ENCODE measurements at places on chromosomes 1 and 21. TPM values are rescaled to one million over a fixed set of nuclear protein-coding genes. Genes with fewer than 3 reads are reported as not detected.

DNA sequence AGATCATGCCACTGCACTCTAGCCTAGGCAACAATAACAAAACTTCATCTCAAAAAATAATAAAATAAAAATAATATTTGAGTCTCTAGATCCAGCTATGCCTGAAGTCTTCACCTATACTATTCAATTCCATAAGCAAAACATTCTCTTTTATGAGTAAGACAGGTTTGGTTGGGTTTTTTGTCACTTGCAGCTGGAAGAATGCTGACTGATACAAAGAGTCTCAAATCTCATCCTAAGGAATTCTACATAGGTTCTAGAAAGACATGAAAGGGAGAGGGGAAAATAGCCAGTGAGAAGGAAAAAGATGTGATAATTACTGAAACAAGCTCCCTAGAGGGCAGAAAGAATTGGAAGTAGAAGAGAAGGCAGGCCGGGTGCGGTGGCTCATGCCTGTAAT lies 30.4 kb upstream of the MED18 start:
- no peak for DNase-seq

GRCh38 chr1:223249854-223250631 lies 107.0 kb upstream of the TLR5 start:
- DNase-seq, result no peak

GRCh38 chr1:2288816-2289536 lies 60.9 kb downstream of the SKI start:
- DNase-seq, result no peak

DNA sequence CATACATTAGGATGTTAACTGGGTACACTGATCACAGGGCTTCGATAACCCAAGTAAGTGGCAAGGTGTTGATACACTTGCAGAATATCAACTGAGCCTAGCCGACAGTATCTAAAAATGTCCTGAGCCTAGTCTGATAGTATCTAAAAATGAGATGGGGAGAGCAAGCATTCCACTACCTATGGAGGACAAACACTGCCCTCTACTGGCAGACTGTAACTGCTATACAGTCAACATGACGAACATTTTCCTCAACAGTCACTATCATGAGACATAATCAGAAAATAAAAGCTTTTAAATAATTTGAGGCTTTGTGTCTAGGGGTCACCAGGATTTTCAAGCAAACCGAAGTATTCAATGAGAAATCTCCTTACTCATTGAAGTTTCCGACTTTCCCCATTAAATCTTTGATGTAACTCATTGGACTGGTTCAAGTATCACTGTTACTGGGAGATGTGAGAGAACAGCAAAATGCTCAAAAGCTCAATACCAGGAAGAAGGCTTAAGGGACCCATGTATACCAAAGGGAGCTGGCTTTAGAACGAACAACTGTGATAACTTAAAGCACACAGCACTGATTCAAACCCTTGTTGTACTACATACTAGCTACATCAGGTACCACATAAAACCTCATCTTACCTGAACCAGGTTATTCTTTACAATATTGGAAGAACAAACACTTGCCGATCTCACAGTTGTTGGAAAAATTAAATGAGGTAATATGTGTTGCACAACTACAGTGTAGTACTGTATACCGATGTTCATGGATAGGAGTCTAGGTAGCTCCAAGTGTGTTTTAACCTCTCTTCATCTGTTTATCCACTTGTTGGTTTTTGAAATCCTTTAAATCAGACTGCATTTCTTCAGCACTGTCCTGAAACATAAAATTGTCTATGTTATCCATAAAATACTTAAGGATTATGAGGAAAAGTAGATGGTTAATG lies 31.1 kb upstream of the SLC45A3 start:
- DNase-seq, result no peak

- DNase-seq, result no peak
These were observed 82.4 kb downstream of the NPHS2 start for GRCh38 chr1:179493323-179493722.

DNA sequence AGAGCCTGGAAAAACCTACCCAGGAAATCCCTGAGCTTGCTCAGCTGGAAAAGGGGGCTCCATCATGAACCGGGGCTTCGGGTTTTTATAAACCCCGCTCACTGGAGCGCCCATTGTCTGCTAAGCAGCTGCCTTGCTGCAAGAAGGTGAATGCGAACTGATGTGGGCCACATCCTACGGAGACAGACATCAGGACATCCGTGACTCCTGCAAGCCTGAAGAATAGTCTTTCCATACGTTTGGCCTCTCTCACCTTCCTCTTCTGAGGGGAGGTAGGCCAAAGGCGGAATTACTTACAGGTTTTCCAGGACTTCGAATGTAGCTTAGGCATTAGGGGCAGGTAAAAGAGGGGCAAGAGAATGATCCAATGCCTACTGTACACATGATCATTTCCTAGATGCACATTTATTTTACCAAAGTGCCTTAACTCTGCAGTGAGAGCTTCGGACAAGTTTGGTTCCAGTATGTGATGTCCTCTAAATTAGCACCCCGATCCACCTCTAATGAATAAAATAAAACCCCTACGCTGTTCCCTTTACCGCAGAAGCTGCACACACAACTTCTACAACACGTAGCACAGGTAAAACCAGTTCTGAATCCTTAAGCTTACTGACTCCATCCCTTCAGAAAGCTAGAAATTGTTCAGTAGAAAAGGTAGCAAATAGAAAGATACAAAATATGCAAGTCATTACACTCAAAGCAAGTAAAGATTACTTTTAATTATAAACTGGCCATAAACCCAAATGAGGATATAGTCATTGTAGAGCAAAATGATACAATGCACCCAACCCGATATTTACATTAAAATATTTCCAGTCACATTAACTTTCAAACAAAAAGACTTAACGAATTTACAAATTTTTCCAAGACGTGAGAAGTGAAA lies 866 bp upstream of the SORT1 start:
- no peak for DNase-seq

GRCh38 chr1:44147582-44147981 lies 6.2 kb upstream of the KLF18 start:
- DNase-seq, result no peak

GRCh38 chr1:57550092-57550491 lies 126.2 kb upstream of the DAB1 start:
- DNase-seq, result no peak

DNA sequence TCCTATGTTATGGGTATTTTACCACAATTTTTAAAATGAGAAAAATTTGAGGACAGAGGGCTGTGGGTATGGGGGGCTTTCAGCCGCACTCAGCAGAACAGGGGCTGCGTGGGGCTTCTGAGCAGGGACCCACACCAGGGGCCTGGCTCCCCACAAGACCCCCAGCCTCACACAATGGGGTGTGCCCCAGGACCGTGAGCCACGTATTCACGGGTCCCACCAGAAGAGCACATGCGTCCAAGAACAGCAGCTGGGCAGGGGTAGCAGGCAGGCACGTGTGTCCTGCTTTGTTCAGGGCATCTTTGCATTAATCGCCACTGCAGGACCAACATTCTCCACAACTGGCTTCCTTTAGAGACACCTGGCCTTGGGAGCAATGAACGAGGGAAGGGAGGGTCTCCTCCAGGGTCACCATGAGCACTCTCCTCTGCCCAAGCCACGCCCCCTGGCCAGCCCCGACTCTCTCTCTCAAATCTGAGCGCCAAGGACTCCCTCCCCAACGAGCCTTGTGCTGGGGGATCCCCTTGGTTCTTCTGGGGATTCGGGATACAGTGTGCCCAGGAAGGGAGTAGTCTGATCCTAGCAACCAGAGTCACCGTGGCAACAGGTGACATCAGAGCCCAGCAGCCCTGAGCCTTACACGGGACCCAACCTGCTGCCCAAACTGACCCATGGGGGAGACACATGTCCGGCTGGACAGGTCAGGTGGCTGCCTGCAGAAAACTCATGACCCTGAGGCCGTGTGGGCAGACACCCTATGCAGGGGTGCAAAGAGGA lies 7.4 kb upstream of the ARF1 start:
- DNase-seq, result no peak

GRCh38 chr1:87497380-87498203 lies 168.9 kb downstream of the LMO4 start:
- DNase-seq, result no peak

The SPTA1 gene
- 0.04 TPM for total RNA-seq

- DNase-seq, result peak; percentile 57
These were observed 31.2 kb upstream of the COL6A2 start for GRCh38 chr21:46066591-46067331.

DNA sequence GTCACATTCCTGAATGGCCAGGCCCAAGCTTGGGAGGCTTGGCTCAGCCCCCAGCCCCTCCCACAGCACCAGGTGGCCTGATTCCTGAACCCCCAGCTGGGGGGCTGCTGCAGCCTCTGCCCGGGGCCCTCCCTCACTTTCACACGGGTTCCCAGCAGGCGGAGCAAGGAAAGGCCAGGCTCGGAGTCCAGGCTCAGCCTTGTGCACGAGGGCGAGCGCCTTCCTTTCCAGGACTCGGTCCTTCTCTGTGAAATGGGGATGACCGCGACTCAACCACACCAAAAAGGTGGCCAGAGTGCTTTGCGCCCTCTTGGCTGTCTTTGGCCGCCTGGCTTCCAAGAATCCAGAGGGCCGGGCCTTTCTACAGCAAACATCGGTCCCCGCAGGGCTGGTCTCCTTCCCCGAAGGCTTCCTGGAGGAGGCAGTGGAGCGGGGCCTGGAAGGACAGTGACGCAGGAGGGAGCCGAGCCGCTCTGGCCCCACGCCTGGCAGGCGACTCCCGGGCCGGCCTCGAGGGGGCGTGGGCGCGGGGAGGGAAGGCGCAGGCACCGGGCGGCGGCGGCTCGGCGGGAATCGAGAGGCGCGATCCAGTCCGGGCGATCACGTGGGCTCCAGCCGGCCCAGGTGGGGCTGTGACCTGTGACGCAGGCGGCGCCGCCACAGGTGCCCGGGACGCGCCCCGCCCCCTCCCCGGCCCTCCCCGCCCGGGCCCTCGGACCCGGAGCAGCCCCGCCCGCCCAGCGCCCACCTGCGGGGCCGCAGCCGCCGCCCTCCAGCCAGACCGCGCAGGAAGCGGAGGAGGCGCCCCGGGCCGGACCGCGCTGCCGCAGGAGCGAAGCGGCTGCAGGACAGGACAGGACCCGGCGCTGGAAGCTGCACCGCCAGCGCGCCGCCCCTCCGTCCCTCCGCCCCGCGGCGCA lies at the start of gene ARHGEF16:
TSS of gene ARHGEF16 (plus strand) at position 775 of the 920 bp plus-strand sequence. CDS start 8,420 bp downstream, outside the sequence.
- peak; percentile 61 for DNase-seq

The TTC22 gene
- 0.13 TPM for total RNA-seq

- no peak for DNase-seq
These were observed 50.0 kb downstream of the KIAA0319L start for GRCh38 chr1:35506960-35507912.

DNA sequence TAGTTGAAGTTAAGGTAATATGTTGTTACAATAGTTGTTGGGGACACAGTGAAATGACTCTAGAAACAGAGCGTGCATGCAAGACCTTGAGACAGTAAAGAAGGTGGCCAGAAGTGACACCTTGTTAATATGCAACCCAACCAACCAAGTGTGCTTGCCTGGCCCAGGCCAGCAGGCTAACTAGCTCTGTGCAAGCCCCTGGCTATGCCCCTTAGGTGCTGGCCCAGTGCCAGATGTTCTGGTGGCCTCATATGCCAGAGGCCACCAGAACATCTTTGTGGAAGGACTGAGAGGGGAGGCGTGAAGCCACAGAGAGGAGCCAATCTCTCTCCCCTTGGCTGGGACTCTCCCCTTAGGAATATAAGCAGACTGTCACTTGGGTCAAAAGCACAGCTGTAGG lies 111.2 kb upstream of the JUN start:
- no peak for DNase-seq

- peak; percentile 8 for DNase-seq
These were observed at the start of gene CHODL for GRCh38 chr21:18244671-18245463. Gene CHODL, plus strand, starts transcription at chr21:18244833. Its CDS starts 391 bp downstream, at chr21:18245224.

The MAP3K7CL gene
- 0.64 TPM for total RNA-seq

The PRR9 gene
- total RNA-seq, result not detected

The PRAMEF12 gene
- total RNA-seq, result not detected

- no peak for DNase-seq
These were observed 38.5 kb downstream of the CHD5 start for GRCh38 chr1:6141592-6141991.

DNA sequence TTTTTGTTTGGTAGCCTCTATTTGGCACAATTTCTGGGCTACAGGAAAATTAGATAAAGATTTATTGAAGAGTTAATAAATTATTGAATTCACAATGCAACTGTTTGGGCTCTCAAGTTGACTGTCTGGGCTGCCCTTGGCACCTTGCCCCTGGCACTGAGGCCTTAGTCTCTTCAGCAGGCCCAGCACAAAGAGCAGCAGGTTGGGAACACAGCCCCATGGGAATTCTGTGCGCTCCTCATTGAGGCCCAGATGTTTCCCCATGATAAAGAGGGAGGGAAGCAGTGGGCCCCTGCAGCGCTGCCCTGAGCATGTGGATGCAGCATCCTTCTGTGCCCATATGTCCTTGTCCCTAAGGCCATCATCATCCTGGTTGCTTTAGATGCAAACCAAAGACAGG lies 2.9 kb downstream of the CRNN start:
- DNase-seq, result no peak

The COL11A1 gene
- not detected for total RNA-seq

- DNase-seq, result no peak
These were observed 10.2 kb downstream of the UAP1 start for GRCh38 chr1:162571696-162572095.

Data from heart right ventricle (tissue), 16 donors.